ENCODE measurements at places on chromosomes 12 and 14. TPM values are rescaled to one million over a fixed set of nuclear protein-coding genes. Genes with fewer than 3 reads are reported as not detected.

Gene OR6C2
- total RNA-seq, result not detected

Gene MYF6
- total RNA-seq, result not detected

Gene NUAK1
- 5.5 TPM for total RNA-seq

Gene BMAL2
- 18.7 TPM for total RNA-seq

Gene TAS2R7
- not detected for total RNA-seq

Gene AQP5
- not detected for total RNA-seq

Gene MAX
- total RNA-seq, result 67.5 TPM

Gene CPNE8
- 9.8 TPM for total RNA-seq

Gene SLC15A5
- not detected for total RNA-seq

Gene MED6
- total RNA-seq, result 45.1 TPM

Gene ACVRL1
- 0.11 TPM for total RNA-seq

Gene GMFB
- 41.8 TPM for total RNA-seq

Gene NDRG2
- total RNA-seq, result 3.0 TPM

Gene C3AR1
- total RNA-seq, result not detected

Gene DPF3
- 0.16 TPM for total RNA-seq

Gene PPP1R1A
- total RNA-seq, result 0.09 TPM

Gene PTPN21
- total RNA-seq, result 11.7 TPM

Gene MAP3K9
- 6.8 TPM for total RNA-seq

Gene ARMH4
- 0.71 TPM for total RNA-seq
